ENCODE measurements at places on chromosomes 6 and 20.

- no peak for DNase-seq
Measured at GRCh38 chr6:38935051-38935450, 113.5 kb upstream of the GLP1R start.

DNA sequence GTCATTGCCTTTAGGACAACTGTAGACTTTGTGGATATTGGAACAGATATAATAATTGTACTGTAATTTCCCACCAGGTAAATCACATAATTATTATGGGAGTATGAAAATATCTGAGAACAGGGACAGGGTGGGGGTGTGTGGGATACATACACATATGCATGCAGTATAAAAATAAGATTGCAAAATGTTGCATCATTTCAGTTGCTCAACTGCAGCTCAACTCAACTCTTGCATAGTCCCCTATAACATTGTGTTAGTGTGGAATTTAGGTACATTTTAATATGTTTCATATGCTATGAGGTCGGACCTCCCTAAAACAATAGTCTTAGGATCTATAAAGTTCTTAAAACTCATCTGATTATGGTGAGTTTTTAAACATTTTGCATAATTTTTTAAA is 275.0 kb upstream of the FLRT3 start:
- DNase-seq = no peak

DNA sequence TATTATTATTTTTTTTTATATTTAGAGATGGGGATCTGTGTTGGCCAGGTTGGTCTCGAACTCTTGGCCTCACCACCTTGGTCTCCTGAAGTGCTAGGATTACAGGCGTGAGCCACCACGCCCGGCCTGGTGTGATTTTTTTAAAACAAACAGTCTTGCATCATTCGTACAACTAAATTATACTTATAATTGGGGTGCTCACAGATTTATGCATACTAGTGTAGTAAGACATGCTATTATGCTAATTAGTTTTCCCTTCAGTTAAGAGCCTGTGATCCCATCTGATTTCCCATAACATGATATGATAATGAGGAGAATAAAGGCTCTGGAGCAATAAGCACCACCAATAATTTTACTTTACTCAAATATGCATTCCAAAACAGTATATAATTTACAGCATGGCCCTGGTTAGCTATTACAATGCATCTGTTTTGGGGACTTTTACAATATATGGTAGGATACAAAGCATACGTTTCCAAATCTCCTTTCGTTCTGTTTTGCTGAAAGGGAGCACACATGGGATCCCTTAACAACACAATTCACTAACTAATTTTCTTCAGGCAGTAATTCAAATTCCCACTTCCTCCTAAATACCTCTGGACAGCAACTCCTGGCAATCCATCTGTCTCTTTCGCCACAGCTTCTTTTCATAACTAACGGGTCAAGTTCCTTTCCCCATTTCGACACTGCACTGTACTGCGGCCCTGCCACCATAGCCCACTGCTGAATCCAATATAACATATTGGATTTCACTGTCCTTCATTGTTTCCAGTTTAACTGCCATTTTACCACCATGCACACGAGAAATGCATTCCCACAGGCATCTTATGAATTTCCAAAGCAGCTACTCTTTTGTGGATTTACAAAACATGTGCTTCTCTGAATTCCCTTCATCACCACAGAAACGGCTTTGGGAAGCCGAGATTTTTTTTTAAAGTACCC is 1.7 kb downstream of the NUDT3 start:
- peak; percentile 17 for DNase-seq

DNA sequence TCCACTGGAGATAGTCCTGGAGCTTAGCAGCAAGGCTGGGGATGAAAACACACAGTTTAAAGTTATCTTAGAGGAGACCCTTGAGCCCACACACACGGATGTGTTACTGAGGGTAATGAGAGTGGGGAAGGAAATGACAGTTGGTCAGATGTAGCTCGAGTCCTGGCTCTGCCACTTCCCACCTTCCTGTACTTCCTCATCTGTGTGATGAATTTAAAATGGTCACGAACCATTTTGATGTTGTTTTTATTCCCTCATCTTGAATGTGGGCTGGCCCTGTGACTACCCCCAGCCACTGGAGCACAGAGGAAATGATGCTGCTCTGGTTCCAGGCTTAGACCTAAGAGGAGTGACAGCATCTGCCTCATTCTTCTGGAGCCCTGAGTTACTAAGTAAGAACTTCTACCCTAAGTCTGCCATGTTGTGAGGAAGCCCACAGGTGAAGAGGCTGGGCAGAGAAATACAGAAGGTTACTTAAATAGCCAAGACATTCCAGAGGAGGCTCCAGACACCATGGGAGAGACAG is 141.2 kb downstream of the NRN1 start:
- DNase-seq = no peak
